ENCODE measurements at places on chromosomes 4 and X.

GRCh38 chr4:137627739-137628460 is 95.6 kb upstream of the PCDH18 start:
- no peak for DNase-seq

DNA sequence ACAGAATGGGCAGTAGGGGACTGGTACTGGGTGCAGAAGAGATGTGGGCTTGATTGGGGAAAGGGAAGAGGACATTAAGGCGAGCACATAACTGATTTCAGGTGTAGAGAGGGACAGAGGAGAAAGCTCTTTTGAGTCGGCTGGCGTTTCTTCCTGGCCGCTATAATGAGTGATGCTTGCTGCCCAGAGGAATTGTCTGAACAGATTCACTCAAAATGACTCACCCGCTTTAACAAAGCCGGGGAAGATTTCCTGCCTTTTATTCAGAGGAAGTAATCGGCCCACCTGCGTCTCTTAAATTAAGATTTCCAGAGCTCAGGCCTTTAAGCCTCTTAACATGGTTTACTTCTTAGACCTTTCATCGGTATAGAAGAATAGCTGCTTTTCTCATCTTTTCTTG is 102.1 kb upstream of the AP1S2 start:
- no peak for DNase-seq

- no peak for DNase-seq
Measured at GRCh38 chrX:23644744-23645143, 22.5 kb upstream of the PRDX4 start.

DNA sequence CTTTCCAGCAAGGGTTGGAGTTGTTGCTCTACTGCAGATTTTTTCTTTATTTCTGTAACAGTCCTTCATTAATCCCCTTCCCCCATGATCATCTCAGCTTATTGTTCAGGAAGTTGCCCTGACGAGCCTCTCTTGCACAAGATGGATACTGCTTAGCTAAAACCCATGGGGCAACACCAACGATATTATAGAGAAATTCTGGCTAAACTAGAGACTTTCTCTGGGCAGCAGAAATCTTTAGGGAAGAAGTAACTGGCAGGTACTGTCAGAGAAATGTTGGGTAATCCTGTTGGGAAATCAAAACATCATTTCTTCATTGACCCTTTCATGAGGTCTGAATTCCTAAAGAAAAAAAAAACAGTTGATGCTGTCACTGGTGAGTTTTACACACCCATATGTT is 921.3 kb downstream of the NLGN4X start:
- DNase-seq: no peak

GRCh38 chr4:104966349-104967033 is 180.2 kb upstream of the TET2 start:
- no peak for DNase-seq

DNA sequence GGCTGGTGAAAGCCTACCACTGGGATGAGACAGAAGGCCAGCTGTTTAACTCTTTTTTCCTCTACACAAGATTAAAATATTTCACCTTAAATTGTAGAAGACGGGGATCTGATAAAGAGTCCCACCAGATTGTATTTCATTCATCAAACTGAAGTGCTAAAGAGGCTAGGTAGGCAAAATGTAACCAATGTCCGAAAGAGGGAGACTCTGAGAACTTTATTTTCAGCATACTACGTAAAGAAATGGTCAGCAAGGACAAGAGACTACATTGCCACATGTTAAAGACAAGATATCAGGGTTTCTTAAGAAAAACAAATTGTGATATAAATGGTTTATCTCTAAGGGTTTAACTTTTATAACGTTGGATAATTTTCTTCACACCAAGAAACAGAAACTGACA is 71.6 kb upstream of the INPP4B start:
- DNase-seq: no peak

- no peak for DNase-seq
Measured at GRCh38 chr4:184188443-184189400, 29.0 kb downstream of the ENPP6 start.

- no peak for DNase-seq
Measured at GRCh38 chr4:560061-560460, 16.0 kb downstream of the TMEM271 start.

DNA sequence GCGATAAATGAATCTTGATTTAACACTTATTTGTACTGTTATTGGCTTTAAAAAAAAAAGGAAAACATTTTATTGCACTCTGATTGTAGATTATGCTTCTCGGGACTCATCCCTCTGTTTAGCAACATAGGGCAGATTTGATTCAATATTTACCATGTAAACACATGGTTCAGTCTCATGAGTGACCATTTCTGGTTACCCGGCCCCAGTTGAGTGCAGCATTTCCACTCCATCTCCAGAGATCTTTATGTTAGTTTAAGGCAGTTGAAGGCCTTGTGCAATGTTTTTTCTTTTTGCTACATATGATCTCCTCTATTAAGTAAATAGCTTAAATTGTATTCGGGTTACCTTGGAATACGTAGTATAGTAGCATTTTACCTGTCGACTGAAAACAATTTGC is 143.3 kb upstream of the RPS6KA3 start:
- DNase-seq: no peak

DNA sequence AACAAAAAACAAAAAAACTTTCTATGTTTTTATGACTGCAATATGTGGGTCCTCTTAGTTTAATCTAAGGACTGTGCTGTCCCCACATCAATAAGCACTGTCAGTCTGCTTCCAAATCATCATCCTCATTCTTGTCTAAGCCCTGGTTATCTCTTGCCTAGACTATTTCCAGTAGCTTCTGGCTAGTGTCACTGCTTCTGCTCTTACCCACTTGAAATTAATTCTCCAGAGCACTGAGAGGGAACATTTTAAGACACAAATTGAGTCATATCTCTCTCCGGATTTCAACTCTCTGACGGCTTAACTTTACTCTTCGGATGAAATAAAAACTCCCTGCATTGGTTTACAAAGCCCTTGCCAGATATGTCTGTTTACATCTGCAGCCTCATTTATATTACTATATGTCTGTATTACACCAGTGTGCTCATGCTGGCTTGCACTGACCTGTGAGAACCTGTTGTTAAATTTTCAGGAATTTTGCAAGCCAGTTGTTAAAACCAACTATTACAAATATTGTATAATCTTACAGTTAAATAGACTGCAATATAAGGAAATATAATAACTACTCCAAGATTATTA is 345.9 kb downstream of the ADGRL3 start:
- no peak for DNase-seq

DNA sequence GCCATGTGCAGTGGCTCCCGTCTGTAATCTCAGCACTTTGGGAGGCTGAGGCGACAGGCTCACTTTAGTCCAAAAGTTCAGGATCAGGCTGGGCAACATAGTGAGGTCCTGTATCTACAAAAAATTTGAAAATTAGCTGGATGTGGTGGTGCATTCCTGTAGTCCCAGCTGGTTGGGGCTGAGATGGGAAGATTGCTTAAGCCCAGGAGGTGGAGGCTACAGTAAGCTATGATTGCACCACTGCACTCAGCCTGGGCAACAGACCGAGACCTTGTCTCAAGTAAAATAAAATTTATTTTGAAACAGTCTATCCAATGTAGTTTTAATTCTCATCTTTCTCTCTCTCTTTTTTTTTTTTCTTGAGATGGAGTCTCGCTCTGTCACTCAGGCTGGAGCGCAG is 21.1 kb downstream of the RBM10 start:
- no peak for DNase-seq

DNA sequence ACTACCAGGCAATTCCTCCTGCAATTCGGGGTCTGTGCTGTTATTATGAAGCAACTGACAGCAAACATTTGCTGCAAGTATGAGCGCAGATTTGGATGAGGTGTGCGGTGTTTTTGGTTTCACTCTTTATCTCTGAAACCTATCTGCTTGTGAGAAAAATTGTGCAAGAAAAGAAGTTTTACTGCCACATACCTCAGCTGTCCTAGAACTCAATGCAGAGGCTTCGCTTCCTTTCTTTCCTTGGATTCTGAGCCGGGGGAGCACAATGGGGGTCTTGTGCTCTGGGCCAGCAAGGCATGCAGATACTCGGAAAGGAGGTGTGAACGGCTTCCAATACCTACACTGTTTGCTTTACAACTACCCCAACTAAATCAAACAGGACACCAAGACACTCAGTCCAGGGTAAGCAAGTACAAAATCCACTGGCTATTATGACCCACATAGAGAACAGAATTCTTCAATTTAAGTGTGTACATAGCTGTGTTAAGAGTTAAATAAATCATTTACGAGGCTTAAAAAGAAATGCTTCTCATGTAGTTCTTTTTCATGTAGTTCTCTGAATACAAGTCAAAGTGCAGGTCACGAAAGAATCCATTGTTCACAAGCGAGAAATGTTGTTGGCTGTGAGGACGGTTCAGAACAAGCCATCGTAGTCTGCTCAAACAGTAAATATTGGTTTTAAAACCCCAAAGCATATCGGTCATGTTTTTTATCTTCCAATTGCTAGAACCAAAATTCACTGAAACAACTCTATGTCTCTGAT is 1.1 kb downstream of the SORBS2 start:
- no peak for DNase-seq

DNA sequence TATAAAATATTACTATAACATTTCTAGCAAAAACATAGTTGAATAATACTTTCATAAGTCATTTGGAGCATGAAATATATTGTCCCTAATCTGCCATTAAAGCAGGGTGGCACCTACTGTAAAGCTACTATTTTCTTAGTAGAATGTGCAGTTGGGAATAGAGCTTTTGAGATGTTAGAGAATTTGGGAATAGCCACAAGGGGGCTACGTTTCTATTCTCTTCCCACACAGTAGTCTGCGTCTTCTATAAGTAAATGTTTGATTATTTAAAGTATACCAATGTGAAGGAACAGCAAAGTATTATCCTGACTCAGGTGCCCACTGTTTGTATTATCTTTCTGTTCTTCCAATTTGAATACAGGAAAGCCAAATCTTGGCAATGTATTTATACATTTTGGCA is 323.2 kb upstream of the GIMD1 start:
- DNase-seq: no peak

GRCh38 chrX:56564921-56565840 is 1.8 kb downstream of the UBQLN2 start:
- DNase-seq: peak; percentile 4

DNA sequence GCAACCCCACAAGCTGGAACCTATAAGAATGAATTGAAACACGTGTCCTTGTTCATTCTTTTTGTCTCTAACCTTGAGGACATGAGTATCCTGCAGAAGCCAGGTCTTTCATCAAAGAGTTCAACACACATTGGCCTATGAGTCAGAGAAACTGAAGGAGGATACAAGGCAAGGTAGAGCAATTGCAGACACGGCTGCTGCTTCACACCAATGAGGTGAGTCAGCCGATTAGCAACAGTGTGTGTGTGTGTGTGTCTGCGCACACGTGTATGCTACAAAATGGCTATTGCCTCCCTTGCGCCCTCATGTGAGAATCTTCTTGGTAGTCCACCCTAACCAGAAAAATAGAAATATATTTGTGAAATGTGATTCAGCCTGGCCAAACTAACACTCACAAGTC is 1477.7 kb upstream of the IGFBP7 start:
- DNase-seq: no peak

DNA sequence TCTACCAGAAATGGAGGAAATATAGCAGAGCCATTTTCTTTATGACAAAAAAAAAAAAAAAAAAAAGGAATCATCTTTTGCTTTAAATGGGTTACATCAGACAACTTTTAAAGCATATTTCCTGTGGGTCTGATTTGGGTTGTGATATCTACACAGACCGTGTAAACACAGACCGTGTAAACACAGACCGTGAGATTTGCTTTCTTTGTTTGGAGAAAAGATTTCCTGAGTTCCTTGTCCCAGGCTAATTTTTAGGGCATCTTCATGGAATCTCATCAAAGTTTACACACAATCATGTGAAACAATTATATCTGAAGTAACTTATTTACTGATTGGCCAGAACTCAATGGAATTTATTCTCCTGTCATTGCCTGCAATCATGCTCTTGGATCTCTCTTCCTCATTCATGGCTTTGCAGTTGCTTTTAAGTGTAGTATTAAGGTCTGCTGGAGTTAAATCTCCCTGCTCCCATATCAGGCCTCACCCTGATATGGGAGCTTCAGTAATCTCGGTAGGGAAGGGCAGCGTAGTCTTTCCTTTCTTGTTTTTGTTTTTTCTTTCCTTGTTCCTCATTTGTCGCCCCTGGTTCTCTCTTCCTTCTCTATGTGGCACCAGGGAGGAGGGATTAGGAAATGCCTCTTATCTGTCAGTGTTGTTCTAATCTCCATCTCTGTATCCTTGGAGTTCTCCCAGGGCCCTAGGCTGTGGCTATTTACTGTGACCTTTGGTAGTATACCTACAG is 248.6 kb upstream of the JADE1 start:
- no peak for DNase-seq
